NCI-H1694 treated with DMSO at 0.1 percent for 48 hours (cell line): ENCODE measurements at places on chromosomes 16 and 17.

DNA sequence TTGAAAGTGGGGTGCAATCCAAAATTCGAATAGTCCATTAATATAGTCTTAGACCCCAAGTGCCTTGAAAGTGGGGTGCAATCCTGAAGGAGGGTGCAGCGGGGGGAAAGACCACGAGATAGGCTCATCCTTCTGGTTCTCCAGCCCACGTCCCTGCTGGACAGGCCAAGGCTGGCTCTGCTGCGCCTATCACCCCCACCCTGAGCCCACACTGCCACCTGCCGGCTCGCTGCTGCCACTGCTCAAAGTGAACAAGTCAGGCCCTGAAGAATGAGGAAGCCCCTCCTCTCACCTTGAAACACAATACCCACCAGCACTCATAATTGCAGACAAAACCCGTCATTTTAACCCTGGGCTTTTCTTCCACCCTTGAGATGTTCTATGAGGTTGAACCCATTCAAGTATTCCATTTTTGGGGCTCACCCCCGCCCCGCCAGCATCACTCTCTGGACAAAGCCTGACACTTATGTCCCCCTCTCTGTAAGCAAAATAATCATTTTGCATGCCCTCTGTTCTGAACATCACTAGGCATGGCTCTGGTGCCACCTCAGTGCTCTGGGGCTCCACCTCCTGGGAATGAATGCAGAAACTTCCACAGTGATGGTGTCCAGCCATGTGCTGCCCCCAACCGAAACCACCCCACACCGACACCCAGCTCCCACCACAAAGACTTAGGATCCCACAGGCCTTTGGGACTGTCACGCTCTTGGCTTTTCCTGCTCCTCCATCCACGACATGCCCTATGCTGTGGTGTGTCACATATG, 56.8 kb downstream of the BEAN1 start:
- DNase-seq, result peak; percentile 46

DNA sequence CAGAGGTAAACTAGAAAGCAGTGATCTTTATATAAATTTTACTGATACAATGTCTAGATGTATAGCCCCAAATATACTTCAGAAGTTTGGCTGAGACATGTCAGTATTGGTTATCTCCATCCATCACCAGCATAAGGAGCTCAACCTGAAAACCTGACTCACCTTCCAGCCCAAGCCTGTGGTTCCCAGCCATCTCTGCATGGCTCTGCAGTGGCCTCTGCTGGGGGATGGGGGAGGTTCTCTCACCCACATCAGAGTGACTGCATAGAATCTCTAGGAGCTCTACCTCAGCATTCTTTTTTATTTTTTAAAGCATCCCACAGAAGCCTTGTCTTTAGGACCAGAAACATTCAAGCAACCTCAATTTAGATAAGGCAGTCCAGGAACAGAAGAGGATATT, 27.3 kb downstream of the USP7 start:
- DNase-seq, result no peak

GRCh38 chr16:21560462-21560861, 38.9 kb upstream of the METTL9 start:
- no peak for DNase-seq

DNA sequence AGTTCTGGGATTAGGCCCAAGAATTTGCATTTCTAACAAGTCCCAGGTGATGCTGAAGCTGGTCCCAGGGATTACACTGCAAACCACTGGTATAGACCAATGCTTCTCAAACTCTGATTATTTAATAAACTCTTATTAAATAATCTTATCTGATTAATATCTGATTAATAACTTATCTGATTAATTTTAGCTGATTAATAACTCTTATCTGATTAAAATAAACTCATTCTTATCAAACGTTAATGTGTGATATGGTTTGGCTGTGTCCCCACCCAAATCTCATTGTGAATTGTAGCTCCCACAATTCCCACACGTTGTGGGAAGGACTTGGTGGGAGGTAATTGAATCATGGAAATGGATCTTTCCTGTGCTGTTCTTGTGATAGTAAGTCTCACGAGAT, 78.6 kb upstream of the TANC2 start:
- DNase-seq, result no peak

GRCh38 chr17:66135219-66135618, 56.7 kb downstream of the CEP112 start:
- DNase-seq, result no peak

DNA sequence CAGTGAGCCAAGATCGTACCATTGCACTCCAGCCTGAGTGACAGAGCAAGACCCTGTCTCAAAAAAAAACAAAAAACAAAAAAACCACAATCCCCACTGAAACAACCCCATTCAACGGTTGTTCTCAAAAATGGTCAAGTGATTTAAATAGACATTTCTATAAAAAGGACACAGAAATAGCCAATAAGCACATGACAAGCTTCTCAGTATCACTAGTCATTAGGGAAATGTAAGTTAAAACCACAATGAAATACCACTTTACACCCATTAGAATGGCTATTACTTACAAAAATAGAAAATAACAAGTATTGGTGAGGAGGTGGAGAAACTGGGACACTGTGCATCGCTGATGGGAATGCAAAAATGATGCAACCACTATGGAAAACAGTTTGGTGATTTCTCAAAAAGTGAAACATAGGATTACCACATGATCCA, 26.6 kb upstream of the MYLK3 start:
- DNase-seq, result no peak

DNA sequence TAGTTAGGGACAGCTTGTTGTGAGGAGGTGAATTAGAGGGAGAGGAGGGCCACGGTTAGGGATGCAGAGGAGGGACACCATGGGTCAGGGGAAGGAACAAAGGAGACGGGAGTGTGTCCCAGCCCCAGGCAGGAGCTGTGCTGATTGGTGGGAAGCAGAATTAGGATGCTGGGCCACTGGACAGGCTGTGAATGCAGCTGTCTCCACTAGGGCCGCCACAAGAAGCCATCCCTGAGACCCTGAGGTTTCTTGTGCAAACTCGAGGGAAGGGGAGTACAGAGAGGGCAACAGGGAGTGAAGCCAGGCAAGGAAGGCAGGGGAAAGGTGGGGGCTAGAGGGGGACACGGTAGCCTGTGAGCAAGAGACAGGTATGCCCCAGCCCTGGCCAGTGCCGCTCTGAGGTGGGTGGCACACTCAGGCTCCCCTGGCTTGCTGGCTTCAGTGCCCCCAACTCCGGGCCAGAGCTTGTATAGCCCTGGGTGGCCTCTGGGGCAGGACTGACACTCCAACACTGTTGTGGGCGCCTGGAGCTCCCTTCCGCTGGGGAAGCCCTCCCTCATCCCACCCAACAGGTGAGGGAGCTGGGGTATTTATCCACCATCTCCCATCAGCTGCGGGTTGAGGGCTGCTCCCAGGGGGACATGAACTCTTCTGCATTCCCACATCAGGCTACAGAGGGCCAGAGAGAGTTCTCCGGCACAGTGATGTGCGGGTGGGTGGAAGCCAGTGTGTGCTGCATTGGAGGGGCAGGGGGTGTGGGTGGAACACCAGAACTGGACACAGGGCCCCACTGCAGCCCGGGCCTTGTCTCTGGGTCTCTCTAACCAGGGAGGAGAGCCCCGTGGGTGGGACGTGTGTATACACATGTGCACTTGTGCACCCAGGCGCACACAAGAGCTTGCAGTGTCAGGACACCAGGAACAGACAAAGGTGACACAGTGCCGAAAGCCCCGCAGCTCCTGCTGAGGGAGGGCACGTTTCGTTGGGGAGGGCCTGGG, 8.3 kb upstream of the SPPL2C start:
- DNase-seq, result no peak

DNA sequence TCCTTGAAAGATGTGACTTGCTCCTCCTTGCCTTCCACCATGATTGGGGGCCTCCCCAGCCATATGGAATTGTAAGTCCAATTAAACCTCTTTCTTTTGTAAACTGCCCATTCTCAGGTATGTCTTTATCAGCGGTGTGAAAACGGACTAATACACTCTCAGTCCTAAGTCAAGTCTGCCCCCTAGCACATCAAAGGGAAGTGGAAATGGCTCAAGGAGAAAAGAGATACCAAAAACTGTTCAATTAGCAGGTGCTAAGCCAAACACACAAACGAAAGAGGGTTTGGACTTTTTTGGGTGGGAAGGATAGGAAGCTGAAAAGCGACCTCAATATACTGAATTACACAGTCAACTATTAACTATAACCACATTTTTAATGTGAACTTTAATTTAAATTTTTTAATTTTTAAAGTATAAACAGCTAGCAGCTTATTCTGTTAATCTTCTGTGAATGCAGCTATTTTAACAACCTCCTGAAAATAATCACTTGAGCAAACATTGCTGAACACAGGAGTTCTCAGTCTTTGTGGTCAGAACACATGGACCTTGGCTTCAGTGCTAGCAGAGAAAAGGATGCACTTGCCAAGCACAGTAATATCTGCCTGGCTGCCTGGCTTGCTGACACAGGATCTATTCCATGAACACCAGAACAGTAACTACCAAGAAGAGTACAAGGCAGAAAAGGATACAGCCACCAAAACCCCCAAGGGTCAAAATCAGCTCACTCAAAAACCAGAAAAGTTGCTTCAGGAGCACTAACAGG, 10.9 kb downstream of the ZNF18 start:
- DNase-seq, result no peak

GRCh38 chr17:1414001-1414574, 14.1 kb upstream of the YWHAE start:
- no peak for DNase-seq

GRCh38 chr17:39745335-39746144, 7.8 kb downstream of the GRB7 start:
- DNase-seq, result no peak

DNA sequence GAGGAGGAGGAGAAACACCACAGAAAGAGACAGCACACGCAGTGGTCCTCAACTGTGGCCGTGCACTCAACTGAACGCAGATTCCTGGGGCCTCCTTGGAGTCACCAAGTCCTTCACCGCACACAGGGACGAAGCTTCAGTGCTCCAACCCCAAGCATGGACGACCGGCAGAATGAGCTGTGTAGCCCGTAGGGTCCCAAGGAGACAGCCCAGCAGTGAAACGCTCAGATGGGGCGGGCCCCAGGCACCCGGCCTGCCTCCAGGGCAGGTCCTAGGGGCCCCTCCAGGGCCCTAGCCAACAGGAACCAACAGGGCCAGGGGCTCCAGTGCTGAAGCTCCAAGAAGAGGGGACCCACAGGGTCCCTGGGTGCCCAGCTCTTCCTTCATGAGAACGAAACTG, 13.2 kb downstream of the RAB40B start:
- no peak for DNase-seq

DNA sequence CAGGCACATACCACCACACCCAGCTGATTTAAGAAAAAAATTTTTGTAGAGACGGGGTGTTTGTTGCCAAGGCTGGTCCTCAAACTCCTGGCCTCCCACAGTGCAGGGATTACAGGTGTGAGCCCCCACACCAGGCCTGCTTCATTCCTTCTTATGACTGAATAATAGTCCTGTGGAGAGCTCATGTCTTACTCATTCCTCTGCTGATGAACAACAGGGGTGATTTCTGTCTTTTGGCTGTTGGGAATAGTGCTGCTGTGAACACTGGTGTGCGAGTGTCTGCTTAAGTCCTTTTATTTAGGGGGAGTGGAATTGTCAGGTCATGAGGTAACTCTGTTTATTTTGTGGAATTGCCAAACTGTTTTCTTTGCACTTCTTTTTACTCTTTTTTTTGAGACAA, 2.7 kb upstream of the CTRB1 start:
- DNase-seq, result no peak

DNA sequence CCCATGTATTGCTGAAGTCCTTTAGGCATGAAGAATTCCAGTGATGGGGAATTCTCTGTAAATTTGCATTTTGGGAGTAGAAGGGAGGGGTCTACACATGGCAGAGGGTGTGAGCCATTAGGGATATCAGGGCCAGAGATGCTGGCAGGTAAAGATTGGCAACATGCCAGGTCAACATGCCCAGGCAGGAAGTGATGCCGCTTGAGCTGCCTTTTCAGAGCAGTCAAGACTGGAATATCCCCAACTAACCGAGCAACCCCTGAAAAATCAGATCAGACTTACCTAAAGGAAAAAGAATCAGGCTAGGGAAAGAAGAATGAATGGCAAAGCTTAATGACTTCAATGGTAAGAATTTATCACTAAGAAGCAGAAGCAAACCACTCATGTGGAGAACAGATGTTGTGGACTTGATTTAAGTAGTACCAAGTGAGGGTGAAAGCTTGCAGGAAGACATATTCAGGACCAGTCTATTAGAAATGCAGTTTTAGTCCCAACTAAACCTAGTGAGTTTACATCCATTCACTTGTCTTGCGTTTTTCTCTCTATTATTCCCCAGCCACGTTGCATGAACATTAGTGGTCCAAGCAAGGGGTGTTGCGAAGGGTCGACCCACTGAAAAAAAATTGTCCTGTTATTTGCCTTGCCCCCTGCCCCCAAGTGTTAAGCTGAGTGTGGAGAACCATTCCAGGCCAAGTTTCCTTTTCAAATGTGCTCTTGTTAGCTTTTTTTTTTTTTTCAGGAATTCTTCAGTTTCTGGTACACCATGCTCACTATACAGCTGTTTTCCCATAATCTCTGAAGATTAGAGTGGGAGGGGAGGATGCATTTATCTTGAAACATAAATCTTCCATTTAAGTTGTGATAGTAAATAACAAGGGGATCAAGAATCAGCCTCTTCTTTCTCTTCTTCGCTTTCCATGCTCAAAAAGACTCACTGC, 105.2 kb downstream of the ABCA8 start:
- DNase-seq, result no peak

- DNase-seq, result no peak
Measured at GRCh38 chr16:29765167-29766032, 12.7 kb upstream of the ZG16 start.

DNA sequence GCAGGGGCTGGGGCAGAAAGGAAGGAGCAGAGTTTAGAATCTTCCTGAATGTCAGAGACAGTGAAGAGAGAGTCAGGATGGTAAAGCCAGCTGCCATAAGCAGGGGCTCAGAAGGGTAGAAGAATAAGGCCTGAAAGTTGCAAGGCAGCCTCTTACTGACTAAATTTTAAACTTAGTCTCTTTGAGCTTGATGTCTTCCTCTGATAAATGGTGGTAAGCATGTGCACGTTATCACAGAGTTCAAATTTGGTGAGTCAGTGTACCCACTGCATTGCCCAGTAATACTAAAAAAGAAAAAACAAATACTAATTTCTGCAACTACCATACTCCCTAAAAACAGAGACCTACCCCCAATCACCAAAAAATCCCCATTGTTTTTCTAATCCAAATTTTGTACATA, 45.2 kb downstream of the SIAH1 start:
- no peak for DNase-seq

DNA sequence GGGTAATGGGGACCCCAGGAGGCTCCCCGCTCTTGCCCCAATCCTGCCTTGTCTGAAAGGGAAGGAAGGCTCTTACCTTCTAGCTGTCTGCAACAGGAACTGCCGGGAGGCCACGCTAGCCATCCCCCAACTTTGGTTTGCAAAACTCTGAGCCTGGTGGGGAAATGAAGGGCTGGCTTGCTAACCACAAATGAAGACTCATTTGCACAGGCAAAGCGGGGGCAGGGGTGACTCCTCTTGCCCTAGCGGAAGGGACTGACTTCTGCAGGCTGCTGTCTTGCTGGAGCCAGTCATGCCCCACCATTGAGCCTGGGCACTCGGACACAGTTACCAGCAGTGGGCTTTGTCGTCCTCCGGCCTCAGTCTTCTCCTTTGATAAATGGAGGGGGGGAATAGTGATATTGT, 52.6 kb downstream of the PLCG2 start:
- no peak for DNase-seq

GRCh38 chr17:35717475-35717874, 14.0 kb upstream of the RASL10B start:
- DNase-seq, result no peak
